Bronchial smooth muscle cell (primary cell): ENCODE measurements at places on chromosomes 4 and X. TPM values are rescaled to one million over a fixed set of nuclear protein-coding genes. Genes with fewer than 3 reads are reported as not detected.

Gene DMP1
- not detected in 2 replicates for total RNA-seq

Gene TXK
- 0.16 TPM in 1 of 2 replicates, not detected in the other for total RNA-seq

Gene RRAGB
- 54.2 and 55.1 TPM in 2 replicates for total RNA-seq

Gene MAML3
- total RNA-seq, result 0.52 and 1.9 TPM in 2 replicates

Gene ERVMER34-1
- not detected in 2 replicates for total RNA-seq

Gene HPGDS
- total RNA-seq, result not detected in 2 replicates

Gene TMEM156
- 0.16 and 0.17 TPM in 2 replicates for total RNA-seq

Gene EPHA5
- total RNA-seq, result 0.52 and 0.79 TPM in 2 replicates

Gene TFDP3
- not detected in 2 replicates for total RNA-seq

Gene CPZ
- total RNA-seq, result 6.8 and 12.2 TPM in 2 replicates

Gene TNIP2
- total RNA-seq, result 45.2 and 49.6 TPM in 2 replicates

Gene CT45A10
- total RNA-seq, result 0.32 TPM in 1 of 2 replicates, not detected in the other

Gene DRP2
- total RNA-seq, result 1.9 and 2.3 TPM in 2 replicates

Gene ZNF157
- 0.32 and 0.43 TPM in 2 replicates for total RNA-seq

Gene DOCK11
- 26.3 and 31.8 TPM in 2 replicates for total RNA-seq

Gene CPLX1
- not detected in 2 replicates for total RNA-seq

Gene TMEM35A
- total RNA-seq, result 20.6 and 28.9 TPM in 2 replicates

Gene ALPK1
- 16.6 and 20.6 TPM in 2 replicates for total RNA-seq

Gene ALB
- under 0.01 TPM in 1 of 2 replicates, not detected in the other for total RNA-seq

Gene HTN3
- not detected in 2 replicates for total RNA-seq

Gene POF1B
- total RNA-seq, result not detected in 2 replicates

Gene NPFFR2
- total RNA-seq, result not detected in 2 replicates

Gene COL4A5
- total RNA-seq, result 8.9 and 27.0 TPM in 2 replicates

Gene CLCN4
- total RNA-seq, result 5.4 and 11.1 TPM in 2 replicates

Gene RRH
- total RNA-seq, result not detected in 2 replicates

Gene ARX
- not detected in 2 replicates for total RNA-seq

Gene CENPVL1
- total RNA-seq, result not detected in 2 replicates

Gene INTS12
- 12.1 and 14.5 TPM in 2 replicates for total RNA-seq

Gene RBMX2
- 38.9 and 42.6 TPM in 2 replicates for total RNA-seq

Gene TLR2
- total RNA-seq, result 0.17 and 0.32 TPM in 2 replicates

Gene RNF212
- 0.09 and 0.32 TPM in 2 replicates for total RNA-seq

Gene SPARCL1
- 1.3 and 1.5 TPM in 2 replicates for total RNA-seq

Gene HPRT1
- total RNA-seq, result 13.2 and 15.5 TPM in 2 replicates

Gene NSUN7
- not detected in 2 replicates for total RNA-seq

Gene OCIAD2
- total RNA-seq, result 44.1 and 83.2 TPM in 2 replicates

Gene AFAP1
- total RNA-seq, result 20.8 and 28.2 TPM in 2 replicates

Gene MAGEA2B
- not detected in 2 replicates for total RNA-seq

Gene CXCL10
- under 0.01 TPM in 1 of 2 replicates, not detected in the other for total RNA-seq

Gene SLC25A31
- not detected in 2 replicates for total RNA-seq

Gene SHROOM4
- 0.17 and 0.47 TPM in 2 replicates for total RNA-seq

Gene LEF1
- total RNA-seq, result not detected in 2 replicates

Gene GAGE12J
- total RNA-seq, result not detected in 2 replicates

Gene GLRA2
- total RNA-seq, result not detected in 2 replicates

Gene SOWAHD
- total RNA-seq, result under 0.01 and 0.09 TPM in 2 replicates

Gene CXorf49
- not detected in 2 replicates for total RNA-seq

Gene NHS
- total RNA-seq, result 1.1 and 2.0 TPM in 2 replicates

Gene NKX3-2
- total RNA-seq, result 0.60 and 2.4 TPM in 2 replicates

Gene KIF4A
- total RNA-seq, result 0.86 and 2.2 TPM in 2 replicates
